Germinal center (tissue), 1 donor: ENCODE measurements at places on chromosomes 1 and 21.
A peak's percentile ranks its signal among the peaks of the same experiment; 100 is the strongest.

DNA sequence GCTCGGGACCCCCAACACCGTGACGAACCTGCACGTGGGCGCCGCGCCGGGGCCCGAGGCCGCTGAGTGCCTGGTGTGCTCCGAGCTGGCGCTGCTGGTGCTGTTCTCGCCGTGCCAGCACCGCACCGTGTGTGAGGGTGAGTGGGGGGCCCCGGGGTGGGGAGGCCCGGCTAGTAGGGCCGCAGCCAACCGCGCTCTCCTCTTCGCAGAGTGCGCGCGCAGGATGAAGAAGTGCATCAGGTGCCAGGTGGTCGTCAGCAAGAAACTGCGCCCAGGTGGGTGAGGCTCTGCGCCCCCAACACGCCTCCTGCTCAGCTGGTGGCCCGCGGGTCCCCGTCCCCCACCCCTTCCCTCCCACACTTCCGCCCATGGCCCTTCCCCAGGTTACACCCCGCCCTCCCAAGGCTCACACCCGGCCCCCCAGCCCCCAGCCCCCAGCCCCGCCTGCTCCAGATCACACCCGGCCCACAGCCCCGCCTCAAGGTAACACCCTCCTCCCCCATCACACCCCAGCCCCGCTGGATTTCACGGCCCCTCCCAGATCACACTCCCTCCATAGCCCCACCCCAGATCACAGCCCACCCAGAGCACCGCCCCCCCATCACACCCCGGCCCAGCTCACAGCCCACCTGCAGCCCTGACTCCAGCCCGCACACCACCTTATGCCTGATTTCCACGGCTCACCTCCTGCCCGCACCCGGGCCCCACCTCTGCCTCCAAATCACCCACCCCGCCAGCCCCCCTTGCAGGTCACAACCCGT lies 2.4 kb upstream of the MMP23B start:
- DNase-seq, result peak; percentile 74

DNA sequence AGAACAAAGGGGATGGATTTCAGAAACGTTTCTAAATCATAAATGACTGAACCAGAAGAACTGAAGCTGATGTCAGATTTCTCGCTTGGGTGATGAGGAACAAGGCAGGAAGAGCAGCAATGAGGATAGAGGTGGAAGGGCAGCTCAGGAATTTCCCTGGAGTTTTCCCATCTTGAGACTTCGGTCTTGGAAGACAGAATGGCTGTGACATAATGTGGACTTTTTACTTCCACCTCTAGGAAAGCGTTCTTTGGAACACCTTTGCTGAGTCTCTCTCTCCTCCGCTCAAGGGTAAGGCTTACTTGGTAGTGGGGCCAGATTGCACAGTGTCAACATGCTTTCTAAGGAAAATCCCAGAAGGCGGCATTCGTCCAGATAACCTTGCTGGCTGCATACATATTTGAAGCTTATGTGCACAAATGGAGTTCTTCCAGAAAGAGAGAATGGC lies 36.6 kb downstream of the DEGS1 start:
- no peak for DNase-seq

GRCh38 chr1:222815440-222815765 lies 564 bp downstream of the DISP1 start:
- DNase-seq, result no peak

GRCh38 chr1:159594625-159595405 lies 7.2 kb downstream of the APCS start:
- no peak for DNase-seq

DNA sequence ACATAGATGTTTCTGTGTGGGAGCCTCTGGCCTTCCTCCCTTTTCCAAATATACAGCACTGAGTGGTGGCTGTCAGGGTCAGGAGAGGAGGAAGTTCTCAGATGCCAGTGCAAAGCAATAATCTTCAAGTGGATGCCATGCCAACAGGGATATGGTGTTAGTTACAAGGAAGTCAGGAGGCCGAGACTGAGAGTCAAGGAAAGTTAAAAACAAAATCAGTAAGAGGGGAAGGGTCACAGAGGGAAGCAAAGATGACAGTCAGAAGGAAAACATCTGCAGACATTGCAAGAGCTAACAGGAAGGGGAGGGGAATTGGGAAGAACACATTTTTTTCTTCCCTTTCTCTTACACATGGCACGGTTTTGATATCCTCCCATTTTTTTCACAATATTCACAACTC lies 691.4 kb downstream of the ADGRL2 start:
- no peak for DNase-seq

- peak; percentile 55 for DNase-seq
Measured at GRCh38 chr1:220775240-220775853, 11.4 kb upstream of the MTARC1 start.

GRCh38 chr1:52641307-52641706 lies 8.3 kb downstream of the SHISAL2A start:
- peak; percentile 45 for DNase-seq

- DNase-seq, result no peak
Measured at GRCh38 chr1:83693427-83694126, 305.4 kb downstream of the TTLL7 start.

DNA sequence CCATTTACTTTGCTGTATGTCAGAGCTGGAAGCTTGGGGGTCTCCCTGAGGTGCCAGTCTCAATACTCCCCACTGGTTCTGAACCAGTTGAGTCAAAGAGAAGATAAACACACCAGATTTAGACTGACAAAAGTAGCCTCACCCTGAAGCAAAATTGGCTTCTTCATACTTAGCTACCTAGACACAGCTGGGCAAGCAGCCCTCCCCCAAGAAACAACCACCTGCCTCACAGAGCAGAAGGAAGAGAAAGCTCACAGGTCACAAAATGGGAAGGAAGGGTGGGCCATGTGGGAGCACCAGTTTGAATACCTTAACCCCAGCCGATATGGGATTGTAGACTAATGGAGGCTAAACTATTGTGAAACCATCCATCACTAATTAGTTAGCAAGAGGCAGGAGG lies 24.6 kb upstream of the MYSM1 start:
- DNase-seq, result no peak

GRCh38 chr1:212760126-212760823 lies 31.3 kb downstream of the NSL1 start:
- peak; percentile 15 for DNase-seq

- no peak for DNase-seq
Measured at GRCh38 chr1:159828176-159828575, 1.5 kb downstream of the SLAMF8 start.

DNA sequence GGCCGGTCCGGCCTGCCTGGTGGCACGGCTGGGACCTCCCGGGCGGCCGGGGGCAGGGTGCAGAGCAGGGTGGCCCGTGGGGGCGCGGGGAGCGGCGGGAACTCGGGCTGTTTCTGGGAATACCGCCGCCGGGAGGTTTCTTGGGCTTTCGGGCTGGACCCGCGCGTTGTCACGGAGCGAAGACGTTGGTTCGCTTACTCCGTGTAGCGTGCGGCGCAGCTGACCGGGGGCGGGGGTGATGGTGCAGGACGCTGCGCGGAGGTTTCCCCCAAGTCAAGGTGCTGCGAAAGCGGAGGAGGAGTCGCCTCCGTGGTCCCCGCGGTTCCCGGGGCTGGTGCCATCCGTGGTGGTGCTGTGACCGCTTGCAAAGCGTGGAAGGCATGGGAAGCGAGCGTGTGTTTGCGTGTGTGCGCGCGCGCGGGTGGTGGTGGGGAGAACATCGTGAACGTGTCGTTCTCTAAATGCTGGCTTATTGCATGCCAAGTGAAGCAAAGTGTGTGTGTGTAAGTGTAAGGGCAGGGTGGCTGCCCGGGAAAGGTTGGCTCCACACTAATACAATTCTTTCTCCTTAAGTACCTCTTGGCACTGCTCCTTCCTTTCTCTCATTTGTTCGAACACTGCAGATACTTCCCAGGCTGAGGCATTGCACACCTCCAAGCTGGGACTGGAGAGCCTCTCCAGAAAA lies 1.1 kb downstream of the RYR2 start:
- no peak for DNase-seq

GRCh38 chr1:44700573-44700972 lies 26.1 kb downstream of the ARMH1 start:
- DNase-seq, result no peak

- DNase-seq, result no peak
Measured at GRCh38 chr1:246292571-246292970, 214.5 kb downstream of the SMYD3 start.

DNA sequence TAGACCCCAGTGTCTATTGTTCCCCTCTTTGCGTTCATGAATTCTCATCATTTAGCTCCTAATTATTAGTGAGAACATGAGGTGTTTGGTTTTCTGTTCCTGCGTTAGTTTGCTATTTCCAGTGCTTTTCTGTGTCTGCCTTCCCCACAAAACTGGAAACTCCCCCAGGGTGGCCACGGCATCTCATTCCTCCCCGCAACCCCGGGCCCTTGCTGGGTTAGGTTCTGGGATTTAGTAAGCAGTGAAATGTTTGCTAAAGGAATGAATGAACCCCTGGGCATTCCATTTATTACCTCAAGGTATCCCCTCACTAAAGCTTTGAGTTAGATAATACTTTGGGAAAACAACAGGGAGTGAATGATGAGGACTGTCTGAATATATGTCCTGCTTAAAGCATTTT lies 142.9 kb downstream of the GLUL start:
- no peak for DNase-seq

- DNase-seq, result no peak
Measured at GRCh38 chr1:172517081-172517480, 15.9 kb upstream of the SUCO start.
